ENCODE measurements at places on chromosomes 6 and 20.

DNA sequence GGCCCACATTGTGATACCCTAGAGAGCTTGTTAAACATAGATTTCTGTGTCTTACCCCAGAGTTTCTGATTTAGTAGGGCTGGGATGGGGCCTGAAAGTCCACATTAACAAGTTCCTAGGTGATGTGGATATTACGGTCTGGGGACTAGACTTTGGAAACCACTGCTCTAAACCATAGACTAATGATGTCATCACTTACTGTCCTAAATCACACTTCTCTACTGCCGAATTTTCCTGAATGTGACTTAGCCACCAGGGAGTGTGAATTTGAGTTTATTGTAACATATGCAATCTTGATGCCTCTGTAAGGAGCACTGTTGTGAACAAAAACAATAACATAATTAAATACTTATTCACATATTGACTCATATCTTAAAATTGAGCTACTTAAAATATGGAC lies 165.6 kb downstream of the BTBD3 start:
- no peak for ATAC-seq

GRCh38 chr20:32718749-32719348 lies 24.4 kb downstream of the COMMD7 start:
- ATAC-seq, result no peak

DNA sequence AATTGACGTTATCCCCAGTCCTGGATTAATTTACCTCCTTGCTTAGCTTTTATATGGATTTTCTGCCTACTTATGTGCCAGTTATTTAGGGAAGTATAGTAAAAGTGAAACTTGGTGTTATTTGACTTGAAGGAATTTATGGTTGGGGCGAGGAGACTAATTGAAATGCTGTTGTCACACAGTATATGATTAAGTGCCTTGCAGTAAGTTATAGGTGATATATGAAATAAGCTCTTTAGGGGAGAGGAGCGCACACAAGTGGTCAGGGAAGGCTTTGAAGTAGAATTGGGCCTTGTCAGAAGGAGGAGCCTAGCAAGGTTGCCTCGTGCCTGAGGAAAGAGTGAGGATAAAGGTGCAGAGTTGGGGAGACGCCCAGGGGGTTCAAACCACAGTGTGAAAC lies 20.5 kb downstream of the NCOA7 start:
- ATAC-seq, result no peak

DNA sequence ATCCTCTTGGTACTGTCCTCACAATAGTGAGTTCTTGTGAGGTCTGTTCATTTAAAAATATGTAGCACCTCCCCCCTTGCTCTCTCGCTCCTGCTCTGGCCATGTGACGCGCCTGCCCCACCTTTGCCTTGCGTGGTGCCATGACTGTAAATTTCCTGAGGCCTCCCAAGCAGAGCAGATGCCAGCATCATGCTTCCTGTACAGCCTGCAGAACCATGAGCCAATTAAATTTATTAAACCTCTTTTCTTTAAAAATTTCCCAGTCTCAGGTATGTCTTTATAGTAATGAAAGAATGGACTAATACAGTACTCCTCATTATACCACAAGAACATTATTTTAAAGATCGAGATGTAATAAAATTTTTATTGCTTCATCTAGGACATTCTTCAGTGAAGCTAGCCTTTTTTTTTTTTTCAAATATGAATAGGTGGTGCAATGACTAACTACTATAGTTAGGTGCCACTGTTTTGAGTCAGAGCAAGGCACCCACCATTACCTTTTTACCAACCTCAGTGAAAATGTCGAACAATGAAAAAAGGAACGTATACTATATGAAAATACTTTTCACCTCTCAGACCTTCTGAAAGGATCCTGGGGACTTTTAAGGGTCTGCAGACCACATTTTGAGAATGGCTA lies 191.1 kb upstream of the SGK1 start:
- no peak for ATAC-seq

GRCh38 chr6:36368921-36369865 lies 18.3 kb downstream of the ETV7 start:
- no peak for ATAC-seq
